Femur (tissue), 1 donor: ENCODE measurements at places on chromosomes 11 and 22.

DNA sequence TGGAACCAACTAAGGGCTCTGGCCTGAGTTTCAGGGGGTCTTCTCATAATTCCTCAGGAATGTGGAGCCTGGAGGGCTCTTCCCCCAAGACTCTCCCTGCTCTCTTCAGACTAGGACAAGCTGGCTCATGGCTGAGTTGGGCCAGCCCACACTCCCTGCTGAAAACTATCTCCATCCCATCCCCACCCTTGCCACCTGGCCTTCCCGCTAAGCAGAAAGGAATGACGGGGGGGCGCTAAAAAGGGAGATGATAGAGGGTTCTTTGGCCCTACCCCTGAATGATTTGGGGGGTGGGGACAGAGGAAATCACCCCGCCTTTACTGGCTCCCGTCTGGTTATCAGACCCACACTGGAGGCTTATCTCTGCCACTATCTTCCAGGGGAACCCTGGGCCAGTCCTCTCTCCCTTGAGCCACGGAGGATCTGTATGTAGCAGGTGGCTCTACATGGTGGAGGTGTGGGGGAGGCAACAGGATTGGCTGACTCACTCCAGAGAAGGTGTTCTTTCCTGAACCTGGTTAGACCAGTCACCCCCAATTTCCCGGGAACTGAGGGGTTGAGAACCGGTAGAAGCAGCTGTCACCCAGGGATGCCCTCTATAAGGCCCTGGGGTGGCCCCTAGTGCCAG, 5.7 kb downstream of the SMTN start:
- DNase-seq = no peak

- DNase-seq = no peak
Observed at GRCh38 chr22:37982938-37983859, 1.2 kb downstream of the SOX10 start.

DNA sequence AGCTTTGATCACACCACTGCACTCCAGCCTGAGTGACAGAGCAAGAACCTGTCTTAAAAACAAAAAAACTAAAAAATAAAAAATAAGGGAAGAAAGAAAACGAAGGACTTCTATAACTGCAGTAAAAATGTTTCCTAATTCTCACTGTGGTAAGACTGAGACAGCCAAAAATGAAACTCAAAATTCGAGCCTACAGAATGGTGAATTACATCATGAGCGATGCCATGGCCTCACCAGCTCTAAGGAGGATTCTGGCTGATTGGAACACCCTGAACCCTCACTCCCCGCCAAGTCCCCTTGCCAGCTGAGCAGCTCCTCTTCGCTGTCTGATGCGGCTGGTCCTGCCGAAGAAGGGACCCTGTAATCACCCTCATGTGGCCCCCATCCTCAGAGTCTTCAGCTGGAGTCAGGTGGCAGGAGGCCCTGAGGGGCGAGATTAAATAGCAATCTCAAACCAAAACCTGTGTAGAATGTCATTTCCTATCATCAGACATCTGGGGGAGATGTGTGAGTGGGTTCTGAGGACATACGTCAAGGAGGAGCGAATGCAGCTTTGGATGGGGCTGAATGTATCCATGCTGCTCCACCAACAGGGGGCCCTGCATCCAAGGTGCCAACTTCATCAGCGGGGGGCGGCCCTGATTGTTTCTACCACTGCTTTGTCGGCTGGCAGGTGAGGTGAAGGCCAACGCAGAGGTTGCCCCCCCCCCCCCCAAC, 29.2 kb downstream of the PDGFB start:
- DNase-seq = no peak

- peak; percentile 88 for DNase-seq
Observed at GRCh38 chr11:112289588-112290492, 29.2 kb upstream of the PLET1 start.

- no peak for DNase-seq
Observed at GRCh38 chr22:27709919-27710675, 91.5 kb downstream of the MN1 start.

- no peak for DNase-seq
Observed at GRCh38 chr11:12998336-12998735, 10.8 kb upstream of the RASSF10 start.

DNA sequence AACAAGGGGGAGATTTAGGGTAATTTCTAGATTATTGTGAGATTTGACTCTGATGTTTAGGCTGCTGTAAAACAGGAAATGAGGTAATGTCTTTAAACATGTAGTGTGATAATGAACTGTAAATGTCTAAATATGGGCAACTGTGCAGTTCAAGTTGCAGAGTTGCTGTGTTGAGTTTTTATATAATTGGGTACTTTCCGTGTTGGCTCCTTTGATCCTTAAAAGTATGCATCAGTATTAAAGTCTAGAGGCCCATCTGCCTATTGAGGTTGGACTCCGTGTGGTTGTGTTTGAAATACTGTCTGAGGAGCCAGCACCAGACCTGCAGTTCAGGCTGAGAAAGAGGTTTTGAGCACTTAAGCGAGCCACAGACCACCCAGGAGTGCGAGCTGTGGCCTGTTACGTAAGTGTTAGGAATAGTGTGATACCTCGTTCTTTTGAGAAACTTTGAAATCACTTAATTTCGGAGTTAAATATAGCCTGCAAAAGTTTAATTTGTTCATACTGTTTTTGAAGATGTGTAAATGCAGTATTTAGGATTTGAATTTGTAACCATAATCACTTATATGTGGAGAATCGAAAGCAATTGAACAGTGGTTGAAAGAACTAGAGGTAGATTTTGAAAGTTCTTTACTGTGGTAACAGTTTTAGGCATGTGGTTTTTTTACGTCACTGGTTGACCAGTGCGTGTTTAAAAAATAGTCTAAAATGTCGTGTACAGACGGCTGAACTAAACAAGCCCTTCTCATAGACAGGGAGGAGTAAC, 9.0 kb downstream of the FAM118A start:
- no peak for DNase-seq

DNA sequence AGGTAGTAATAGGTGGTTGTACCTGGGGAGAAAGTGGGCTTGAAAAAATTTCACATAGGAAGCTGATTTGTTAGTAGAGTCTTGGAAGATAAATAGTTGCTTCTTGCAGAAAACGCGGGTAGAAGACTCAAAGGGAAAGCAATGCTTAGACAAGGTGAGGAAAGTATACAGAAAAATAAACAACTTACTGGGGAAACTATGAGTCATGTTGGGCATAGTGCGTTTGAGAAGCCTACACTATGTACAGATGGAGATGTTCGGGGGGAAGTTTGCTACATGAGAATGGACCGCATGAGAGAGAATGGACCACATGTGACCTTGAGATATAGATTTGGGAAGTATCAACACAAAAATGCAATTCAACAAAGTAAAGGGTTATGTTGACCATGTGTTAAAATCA, 86.7 kb upstream of the DDI1 start:
- no peak for DNase-seq

DNA sequence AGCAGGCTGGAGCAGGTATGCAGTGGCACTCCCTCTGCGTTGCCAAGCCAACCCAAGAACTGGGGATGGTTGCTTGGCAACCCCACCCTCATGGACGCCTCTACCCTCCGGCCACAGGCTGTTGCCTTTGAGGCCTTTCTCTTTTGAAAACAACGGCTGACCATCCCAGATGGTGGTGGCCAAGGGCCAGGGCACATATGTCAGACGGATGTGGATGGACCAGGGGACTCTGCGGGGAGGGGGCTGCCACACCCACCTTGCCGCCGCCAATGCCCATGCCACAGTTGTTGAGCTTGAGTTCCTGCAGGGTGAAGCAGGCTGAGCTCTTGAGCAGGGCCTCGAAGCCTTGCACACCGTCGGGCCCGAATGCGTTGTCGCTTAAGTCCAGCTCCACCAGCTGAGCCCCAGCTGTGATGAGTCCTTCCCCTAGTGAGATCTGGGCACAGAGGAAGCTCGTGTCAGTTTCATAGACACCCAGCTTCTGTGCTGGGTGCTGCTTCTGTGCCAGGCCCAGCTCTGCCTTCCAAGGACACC, 21.5 kb downstream of the RANGAP1 start:
- no peak for DNase-seq

DNA sequence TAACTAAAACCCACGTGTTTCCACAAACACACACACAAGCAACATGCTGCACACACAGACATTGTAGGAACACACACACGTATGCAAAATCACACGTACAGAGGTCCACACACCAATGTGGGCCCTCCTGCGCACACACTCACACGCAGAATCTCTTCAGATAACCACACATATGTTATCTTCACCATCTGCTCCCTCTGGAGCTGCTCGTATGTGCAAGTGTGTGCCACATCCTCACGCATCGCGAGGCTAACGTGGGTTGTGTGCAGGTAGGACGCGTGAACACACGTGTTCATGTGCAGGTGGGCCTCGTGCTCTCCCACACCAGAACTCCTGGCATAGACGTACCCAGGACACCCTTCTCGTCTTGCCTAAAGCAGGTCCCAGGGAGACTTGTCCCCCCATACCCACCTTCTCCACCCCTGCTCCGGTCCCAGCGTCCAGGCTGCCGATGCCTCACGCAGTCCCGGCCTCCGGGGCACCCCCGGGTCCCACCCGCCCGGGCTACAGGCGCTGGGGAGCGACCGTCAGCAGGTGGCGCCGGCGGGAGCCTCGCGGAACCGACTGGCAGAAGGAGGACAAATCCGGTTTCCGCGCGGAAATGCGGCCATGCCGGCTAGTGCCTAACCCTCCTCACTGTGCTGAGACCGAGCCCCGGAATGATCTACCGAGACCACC, 10.3 kb upstream of the IGSF9B start:
- peak; percentile 44 for DNase-seq

DNA sequence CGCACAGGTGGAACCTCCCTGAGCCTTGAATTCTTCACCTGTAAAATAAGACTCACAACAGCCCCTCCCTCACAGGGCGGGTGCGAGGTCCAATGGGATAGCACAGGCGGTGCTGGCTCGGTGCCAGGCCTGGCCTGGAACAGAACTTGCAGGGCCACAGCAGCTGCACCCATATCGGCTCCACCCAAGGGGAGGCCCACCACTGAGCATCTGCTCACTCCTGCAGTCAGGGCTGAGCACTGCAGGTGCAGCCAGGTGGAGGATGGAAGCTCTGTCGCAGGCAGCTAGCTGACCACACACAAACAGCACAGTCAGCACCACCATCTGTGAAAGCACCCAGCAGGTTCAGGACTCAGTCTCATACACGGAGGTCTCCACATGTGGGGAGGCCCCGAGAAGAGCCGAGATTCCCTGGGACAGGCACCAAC, 19.6 kb downstream of the VPS37C start:
- DNase-seq = peak; percentile 55

DNA sequence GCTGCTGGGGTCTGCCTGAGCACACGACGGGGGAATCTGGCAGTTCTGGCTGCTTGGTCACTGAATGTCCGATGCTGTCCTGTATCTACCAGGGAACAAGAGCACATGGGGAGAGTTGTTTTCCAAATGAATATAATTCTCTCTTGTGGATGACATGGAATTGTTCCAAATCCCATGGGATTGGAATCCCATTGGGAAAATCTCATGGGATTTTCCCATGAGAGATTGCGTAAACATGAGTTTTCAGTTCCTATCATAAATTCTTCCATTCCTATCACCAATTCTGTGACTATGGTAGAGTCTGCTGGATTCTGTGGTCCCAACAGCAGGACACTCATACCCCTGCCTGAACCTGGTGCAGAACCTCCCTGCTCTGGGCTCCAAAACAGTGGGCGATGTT, 35.6 kb upstream of the IGLL5 start:
- DNase-seq = no peak

- DNase-seq = no peak
Observed at GRCh38 chr22:26822313-26822712, 164.9 kb downstream of the MIAT start.

DNA sequence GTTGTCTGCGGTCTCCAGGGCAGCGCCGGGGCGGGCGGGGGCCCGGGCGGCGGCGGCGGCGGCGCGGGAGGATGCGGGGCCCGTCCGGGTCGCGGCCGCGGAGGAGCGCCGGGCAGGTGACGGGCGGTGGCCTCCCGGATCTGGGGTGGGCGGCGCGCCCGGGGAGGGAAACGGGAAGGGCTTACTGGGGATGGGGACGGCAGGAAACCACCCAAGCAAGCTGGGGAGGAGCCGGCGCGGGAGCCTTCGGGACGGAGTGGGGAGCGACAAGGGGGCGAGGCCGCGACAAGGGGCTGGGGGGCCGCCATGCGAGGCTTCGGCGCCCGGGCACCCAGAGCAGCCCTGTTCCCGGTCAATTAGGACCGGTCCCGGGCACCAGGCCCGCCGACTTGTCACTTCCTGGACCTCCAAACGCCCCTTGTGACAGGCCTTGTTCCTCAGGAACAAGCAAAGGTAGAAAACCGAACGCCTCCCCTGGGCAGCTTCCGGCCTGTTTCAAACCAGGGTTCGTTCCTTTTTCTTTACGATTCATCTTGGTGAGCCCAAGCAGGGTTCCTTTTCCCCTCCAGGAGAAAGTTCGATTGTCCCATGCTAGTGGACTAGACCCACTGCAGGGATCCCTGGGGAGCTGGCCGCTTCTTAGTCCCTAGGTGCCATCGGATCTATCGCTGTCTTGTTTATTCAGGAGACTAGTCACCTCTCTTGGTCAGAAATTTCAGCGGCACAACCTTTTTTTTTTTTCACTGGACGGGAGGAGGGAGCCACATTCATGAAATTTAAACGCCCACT, 492 bp downstream of the JHY start:
- DNase-seq = peak; percentile 72

DNA sequence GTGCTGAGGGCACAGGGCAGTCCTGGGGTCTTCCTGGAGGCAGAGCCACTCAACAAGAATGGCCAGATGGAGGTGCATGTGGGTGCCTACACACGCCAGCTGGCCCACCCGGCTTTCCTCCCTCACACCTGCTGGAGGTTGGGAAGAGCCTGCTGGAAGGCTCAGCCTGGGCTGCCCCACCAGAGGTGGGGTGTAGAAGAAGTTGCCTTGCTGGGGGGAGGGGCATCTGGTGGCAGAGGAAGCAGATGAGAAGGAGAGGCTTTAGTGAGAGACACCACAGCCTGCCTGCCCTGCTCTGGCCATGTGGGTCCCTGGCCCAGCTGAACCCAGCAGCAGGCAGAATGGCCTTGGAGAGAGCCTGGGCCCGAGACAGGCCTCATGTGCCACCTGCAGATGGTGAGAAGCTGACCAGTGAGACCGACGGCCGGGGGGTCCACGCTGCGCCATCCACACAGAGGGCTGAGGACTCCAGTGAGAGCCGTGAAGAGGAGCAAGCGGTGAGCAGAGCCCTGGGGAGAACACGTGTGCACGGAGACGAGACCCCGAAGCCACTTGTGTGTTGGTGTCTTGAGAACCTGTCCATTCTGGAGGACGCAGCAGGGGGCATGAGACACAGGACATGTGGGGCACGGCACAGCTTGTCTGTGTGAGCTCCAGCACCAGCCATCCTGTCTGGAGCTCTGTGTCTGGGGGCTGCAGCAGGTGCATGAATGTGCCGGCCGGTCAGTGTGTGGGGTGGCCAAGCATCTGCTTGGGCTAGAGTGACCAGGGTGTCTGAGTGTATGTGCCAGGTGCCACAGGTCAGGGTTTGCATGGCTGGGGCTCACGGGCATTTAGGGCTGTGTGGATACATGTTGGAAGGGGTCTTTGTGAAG, 2.7 kb downstream of the B4GALNT4 start:
- no peak for DNase-seq

DNA sequence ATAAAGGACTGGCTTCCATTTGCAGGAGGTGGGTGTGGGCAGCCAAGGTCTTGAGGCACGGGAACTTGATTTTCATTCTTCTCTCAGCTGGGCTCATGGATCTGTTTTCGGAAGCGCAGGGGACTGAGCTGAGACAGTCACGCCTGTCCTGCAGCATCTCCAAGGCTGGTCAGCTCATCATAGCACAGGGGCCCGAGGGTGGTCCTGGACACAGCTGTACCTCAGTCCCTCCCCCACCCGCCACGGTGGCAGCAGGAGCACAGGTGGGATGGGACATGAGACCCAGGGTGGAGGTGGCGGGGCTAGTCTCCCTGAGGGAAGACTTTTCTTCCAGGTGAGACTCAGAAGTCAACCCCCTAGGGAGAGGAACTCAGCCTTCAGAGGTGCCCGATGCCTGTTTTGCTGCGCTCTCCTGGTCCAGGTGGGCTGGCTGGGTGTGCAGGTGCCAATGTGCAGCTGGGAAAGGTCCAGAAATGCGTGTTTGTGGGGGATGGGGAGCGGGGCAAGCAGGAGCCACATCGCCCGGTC, 3.7 kb downstream of the ADAMTS8 start:
- DNase-seq = no peak
